ENCODE measurements at places on chromosomes 5 and 9. TPM values are rescaled to one million over a fixed set of nuclear protein-coding genes. Genes with fewer than 3 reads are reported as not detected.

The SOX30 gene
- polyA plus RNA-seq = 0.11 TPM

The RXRA gene
- polyA plus RNA-seq = 54.9 TPM

DNA sequence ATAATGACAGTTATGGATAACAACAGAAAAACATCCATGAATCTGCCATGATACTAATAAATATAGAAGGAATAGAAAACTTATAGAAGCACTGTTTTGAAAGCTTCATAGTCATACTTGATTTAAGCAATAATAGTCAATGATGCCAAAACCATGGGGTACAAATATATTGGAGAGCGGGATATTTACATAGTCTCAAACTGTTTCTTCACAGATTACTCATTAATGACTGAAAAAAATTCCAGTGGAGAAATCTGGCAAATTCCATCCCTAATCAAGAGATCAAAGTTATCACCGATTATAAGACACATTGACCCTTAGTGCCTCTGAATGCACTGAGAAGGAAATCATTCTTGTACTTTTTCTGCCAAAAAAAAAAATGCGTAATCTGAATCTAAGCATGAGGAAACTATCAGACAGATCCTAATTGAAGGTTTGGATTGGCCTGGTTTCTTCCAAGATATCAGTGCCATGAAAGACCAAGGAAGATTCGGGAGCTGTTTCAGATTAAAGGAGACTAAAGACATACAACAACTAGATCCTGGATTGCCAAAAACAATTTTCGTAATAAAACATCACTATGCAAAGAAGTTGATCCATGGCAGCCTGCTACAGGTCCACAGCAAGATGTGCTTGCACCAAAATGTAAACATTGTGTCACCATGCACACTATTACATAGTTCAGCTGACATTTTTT, 106.2 kb downstream of the GOLPH3 start:
- DNase-seq = no peak

DNA sequence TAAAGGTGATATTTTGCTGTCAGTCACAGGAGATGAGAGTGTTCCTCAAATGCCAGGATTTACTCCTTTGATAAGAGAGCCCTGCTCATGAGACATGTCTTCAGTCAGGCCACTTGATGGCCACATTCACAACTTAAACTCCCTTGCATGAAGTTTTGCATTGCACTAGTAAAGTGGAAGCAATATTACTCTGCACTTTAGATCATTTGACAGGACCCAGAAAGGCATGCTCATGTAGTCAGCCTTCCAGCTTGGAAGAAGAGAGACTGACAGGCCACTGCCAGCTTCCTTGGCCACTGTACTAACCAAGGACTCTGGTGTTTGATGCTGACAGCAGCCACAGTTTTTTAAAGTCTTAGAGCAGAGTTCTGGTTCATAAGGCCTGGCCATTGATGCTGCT, 42.6 kb downstream of the NPR3 start:
- no peak for DNase-seq

GRCh38 chr5:89827359-89827758, 582.2 kb downstream of the CETN3 start:
- DNase-seq = no peak

GRCh38 chr5:89216606-89217005, 333.6 kb upstream of the MEF2C start:
- no peak for DNase-seq

- DNase-seq = no peak
These were observed 43.2 kb downstream of the GARNL3 start for GRCh38 chr9:127307802-127308201.

DNA sequence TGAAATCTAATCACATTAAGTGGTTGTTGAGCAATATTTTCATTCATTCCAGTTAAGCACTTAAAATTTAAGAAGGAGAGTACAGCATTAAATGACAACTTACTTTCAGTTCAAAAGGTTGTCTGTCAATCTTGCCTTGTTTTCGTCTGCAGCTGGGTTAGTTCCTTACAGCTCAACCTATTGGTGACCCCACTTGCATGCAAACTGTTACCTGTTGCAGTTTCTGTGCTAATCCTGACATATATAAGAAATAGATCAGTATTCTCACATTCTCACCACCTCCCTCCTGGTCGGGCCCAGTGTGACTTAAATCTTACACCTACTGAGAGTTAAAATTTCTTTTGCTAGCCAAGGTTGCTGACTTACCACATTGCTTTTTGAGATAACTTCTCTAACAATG, 191.8 kb upstream of the SMC2 start:
- no peak for DNase-seq

DNA sequence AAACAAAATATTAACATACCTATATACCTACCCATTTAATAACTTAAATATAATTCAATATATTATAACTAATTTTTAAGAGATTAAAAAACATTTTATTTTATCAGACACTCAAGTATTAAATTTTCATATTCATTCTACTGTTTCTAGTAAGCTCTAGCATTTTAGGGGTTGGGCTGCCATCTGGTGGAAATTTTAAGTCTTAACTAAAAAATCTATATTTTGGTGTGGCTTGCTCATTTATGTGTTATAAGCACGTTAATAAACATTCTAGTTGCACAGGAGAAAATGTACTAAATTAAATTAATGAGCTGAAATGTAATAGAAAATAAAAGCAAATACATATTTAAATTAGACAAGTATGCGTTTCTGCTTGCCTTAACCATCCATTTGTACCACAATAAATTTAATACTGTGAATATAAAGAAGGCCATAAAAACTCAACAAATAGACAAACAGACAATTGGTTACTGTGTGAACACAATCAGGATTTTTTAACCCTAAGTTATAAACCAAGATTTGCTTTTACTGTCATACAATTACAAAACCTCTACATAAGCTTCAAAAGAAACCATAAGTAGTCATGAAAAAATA, 1728.3 kb upstream of the CDH9 start:
- DNase-seq = no peak

All from heart left ventricle (tissue), 16 donors.